ENCODE measurements at places on chromosomes 7 and 10.
A peak's percentile ranks its signal among the peaks of the same experiment; 100 is the strongest.

DNA sequence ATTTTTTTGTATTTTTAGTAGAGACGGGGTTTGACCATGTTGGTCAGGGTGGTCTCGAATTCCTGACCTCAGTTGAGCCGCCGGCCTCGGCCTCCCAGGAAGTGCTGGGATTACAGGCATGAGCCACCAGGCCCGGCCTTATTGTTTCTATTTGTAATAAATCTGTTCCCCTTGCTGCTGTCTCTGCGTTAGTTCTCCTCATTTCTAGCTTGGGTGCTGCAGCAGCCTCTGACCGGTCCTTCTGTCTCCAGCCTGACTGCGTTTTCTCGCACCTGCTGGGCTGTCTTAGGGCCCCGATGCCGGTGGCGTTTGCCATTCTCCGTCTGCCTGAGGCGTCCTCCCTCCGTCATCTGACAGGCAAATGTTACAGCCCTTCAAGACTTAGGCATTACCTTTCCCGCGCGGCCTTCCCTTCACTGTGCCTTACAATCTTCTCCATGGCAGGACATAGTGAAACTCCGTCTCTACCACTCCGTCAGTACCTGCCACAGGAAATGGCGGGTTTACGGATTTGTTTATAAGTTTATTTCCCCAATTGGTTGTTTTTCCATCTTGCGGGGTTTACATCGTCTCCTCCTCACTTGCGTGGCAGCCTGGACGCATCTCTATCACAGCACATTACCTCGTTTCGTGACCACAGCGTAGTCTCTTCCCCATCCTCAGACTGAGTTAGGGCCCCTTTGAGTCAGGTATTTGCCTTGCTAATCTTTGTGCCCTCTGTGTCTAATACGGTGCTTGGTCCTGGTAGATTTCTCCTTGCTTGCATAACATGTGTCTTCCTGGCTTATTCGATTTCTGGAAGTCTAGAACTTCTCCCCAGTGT is 2.3 kb upstream of the GIMAP8 start:
- DNase-seq: no peak

GRCh38 chr10:132700156-132701098 is 85.5 kb downstream of the NKX6-2 start:
- peak; percentile 46 for DNase-seq

- no peak for DNase-seq
These were observed 1226.4 kb downstream of the XPNPEP1 start for GRCh38 chr10:108696792-108697477.

GRCh38 chr7:66921396-66921917 is 432 bp downstream of the TMEM248 start:
- peak; percentile 69 for DNase-seq

- peak; percentile 71 for DNase-seq
These were observed 11.3 kb downstream of the COL26A1 start for GRCh38 chr7:101373812-101374614.
